ENCODE measurements at places on chromosomes 16 and 17.

DNA sequence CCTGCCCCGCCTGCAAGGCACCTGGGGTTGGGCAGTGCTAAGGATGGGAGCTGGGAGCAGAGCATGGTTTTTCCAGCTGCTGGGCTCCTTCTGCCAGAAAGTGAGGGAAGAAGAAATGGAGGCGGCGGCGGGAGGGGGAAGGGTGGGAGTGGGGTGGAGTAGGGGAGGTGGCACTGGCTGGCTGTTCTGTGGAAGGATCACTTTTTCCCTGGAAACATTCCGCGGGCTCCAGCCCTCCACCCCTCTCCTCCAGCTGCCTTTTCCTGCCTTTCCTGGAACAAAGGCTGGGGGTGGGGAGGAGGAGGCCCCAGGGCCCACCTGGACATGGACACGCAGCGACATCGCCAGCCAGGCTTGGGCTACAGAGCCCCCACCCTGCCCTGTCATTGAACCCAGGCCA is 41.1 kb downstream of the CFAP20 start:
- DNase-seq: no peak

DNA sequence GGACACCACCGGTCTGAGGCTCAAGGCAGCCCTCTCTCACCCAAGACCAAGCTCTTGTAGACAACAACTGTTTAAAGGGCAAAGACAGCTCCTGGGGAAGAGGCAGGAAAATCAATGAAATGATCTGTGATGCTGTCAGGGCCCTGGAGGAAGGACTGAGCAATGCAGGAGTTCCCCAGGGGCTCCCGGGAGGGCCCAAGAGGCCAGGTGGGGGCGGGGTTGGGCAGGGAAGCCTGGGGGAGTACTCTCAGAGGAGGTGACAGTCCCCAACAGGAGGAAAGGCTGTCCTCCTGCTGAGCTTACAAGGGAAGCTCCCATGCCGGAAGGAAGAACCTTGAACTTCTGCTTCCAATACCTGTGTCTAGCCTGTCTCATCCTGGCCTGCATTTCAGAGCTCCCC is 8.3 kb upstream of the NOS2 start:
- DNase-seq: no peak

DNA sequence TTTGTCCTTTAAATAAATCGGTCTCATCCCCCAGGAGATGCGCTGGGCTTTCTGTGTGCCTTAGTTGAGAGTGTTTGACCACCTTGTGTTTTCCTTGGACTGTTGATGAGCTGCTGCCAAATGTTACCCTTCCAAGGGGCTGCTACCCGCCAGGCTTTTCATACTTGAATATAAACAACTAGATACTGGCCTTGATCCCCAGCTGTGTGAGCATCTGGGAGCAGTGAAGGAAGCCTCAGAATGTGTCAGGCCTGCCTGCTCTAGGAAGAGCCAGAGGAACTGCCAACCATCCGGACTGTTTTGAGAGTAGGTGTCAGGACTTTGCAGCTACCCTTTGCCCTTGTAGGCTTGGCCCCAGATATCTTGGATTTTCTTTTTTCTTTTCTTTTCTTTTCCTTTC is 57.8 kb downstream of the LDHD start:
- DNase-seq: no peak

- DNase-seq: no peak
Observed at GRCh38 chr16:56576585-56577299, 11.9 kb downstream of the MT4 start.

GRCh38 chr17:45924332-45924820 is 30.0 kb downstream of the MAPT start:
- DNase-seq: no peak

DNA sequence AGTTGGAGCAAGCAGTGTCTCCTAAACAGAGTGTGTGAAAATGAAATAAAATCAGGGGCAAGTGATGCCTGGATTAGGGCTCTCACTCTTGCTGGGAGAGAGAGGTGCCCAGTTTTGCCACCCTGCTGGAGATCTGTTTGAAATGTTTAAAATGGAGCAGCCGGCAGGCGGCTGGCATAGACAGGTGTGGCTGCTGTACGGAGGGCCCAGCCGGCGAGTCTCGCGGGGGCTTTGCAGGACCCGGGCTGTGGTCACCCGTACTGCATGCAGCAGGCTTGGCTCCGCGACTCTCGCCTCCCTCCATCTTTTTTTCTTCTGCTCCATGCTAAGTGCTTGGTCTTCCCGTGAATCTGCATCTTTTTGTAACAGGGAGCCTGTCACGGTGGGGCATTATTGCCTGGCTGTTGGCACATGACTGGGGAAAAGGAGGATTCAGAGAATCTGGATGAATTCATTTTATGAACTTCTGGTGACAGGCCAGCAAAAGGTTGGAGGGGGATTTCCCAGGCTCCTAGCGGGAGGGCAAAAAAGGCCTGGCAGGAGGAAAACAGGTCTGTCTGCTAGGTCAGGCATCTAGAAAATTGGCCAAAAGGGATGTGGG is 1.8 kb downstream of the ZNRF1 start:
- no peak for DNase-seq

DNA sequence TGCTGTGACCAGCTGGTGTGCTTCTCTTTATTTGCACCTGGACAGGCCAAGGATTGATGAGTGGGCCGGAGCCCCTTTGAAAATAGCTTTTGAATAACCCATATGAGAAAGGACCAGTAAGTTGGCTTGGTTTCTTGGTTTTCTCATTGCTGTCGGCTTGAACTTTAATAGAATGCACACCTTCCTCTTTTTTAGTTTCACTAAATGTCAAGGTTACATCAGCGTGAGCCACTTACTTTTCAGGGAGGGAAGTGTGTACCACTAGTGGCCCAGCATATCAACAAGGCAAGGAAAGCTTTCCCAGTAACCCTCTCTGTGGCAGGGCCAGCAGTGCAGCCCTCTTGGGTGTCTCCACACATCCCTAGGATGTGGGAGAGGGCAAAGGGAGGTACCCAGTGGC is 433.3 kb downstream of the CA10 start:
- DNase-seq: no peak

DNA sequence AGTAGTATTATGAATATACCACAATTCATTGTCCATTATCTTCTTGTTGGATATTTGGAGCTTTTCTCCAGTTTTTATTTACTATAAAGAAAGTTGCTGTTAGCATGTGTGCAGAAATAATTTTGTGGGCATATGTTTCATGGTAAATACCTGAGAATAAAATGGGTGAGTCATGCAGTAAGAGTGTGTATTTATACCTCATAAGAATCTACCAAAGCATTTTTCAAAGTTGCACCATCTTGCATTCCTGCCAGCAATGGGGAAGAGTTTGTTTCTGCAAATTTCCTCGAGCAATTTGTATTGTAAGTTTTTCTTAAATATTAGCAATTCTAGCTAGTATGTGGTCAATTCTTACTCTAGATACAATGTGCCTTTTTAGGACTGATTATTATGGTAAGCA is 7.9 kb upstream of the MON1B start:
- DNase-seq: no peak

- no peak for DNase-seq
Observed at GRCh38 chr16:11658896-11659708, 9.2 kb upstream of the SNN start.

GRCh38 chr16:72996291-72997062 is 51.5 kb downstream of the ZFHX3 start:
- no peak for DNase-seq

Data from T1000 (cell line).